ENCODE measurements at places on chromosomes 4 and X.

DNA sequence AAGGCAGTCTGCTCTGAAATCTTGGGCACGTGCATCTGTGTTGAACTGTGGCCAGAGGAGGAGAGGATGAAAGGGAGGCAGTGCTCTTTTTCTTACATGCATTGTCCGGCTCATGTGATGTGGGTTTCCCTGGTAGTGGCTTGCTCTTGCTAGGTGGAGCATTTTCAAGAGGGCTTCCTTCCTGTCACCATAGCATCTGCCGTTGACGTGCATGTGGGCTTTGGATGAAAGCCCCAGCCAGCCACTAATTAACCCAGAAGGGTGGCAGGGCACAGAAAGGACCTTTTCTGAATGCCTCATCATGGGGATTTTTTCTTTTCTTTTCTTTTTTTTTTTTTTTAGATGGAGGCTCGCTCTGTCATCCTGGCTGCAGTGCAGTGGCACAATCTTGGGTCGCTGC lies 121.3 kb downstream of the GPR143 start:
- no peak for DNase-seq

GRCh38 chr4:150116506-150116905 lies 38.3 kb downstream of the DCLK2 start:
- DNase-seq, result no peak

DNA sequence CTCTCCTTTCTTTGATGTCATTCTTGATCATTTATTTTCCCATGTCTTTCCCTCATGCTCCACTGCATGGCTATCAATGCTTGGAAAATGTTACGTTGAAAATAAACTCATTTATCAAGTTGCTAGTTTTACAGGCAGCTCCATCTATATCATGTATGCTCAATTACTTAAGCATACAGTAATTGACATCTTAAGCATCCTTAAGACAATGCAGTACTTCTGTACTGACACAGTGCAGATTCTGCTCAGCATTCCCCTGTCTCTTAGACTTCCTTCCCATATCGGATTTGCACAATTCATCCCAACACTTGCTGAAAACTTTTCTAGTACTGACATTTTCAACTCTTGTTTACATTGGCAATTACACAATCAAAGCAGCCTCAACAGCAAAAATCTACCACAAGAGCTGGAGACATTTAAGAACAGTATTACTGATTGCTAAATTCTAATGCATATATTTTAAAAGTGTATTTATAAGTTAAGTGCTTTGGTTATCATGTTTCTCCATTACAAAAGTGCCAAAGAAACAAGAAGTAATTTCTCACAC lies 165.6 kb downstream of the ATP10D start:
- no peak for DNase-seq

DNA sequence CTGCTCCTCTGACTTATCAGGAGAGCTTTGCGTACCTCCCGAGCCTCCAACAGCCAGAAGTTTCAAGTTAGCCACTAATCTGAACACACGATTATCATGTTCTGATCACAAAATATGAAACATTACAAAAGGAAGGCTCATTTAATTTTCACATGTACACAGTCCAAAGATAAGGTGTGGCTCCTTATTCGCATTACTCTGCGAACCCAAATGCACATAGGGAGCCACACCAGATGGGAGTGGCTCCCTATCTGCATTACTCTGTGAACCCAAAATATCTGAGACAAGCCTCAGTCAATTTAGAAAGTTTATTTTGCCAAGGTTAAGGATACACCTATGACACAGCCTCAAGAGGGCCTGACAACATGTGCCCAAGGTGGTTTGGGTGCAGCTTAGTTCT lies 28.4 kb downstream of the TLR8 start:
- no peak for DNase-seq

DNA sequence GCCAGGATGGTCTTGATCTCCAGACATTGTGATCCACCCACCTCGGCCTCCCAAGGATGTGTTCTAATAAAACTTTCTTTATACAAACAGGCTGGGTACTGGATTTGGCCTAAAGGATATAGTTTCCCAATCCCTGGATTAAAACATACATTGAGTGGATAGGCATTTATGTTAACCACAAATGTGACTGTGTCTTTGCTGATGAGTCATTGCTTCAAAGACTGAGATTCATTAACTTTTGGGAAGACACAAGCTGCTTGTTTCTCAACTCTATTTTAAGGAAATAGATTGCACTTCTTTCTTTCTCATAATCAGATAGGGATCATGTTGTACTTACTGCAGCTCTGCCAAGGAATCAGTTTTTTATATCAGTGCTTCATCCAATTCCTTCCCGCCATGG lies 131.3 kb upstream of the AGA start:
- DNase-seq, result no peak

DNA sequence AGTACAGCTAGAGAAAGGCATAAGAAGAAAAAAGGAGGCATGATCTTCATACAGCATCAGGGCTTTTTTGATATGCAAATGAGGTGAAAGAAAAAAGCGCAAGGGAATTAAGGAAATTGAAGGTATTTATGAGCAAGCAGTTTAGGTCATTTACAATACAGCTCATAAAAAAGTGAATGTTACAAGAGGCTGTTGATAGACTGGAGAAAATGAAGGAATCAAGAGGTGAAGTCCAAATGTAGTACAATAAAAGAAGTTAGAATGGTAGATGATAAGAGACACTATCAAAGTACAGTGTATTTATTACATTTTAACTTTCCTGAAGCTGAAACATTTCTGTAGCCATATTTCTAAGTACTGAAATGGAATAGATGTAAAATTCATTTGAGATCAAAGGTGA lies 1349.5 kb downstream of the ADGRL3 start:
- no peak for DNase-seq

DNA sequence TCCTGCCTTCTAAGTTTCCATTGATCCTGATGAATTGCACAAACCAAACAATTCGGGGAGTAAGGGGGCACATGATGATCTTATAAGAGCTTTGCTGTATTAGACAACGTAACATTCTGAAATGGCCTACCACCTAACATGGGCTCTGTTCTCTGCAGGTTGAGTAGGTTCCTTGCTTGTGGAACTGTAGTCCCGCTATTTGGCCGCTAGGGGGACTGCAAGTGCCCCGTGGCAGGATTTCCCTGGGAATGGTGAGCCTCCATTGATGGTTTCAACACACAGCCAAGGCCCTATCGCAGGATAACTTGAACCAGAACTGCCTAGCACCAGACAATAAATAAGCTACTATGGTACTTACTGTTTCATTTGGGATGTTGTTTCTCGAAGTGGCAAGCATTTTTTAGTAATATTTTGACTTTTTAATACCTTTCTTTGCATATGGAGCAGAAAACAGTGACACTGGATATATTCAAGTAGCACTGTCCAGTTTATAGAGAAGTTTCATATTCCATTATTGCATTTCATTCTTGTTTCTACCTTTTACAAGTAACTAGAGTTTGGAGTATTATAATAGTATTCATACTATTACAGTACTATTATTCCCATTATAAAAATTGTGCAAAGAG lies 11.9 kb downstream of the AR start:
- no peak for DNase-seq

DNA sequence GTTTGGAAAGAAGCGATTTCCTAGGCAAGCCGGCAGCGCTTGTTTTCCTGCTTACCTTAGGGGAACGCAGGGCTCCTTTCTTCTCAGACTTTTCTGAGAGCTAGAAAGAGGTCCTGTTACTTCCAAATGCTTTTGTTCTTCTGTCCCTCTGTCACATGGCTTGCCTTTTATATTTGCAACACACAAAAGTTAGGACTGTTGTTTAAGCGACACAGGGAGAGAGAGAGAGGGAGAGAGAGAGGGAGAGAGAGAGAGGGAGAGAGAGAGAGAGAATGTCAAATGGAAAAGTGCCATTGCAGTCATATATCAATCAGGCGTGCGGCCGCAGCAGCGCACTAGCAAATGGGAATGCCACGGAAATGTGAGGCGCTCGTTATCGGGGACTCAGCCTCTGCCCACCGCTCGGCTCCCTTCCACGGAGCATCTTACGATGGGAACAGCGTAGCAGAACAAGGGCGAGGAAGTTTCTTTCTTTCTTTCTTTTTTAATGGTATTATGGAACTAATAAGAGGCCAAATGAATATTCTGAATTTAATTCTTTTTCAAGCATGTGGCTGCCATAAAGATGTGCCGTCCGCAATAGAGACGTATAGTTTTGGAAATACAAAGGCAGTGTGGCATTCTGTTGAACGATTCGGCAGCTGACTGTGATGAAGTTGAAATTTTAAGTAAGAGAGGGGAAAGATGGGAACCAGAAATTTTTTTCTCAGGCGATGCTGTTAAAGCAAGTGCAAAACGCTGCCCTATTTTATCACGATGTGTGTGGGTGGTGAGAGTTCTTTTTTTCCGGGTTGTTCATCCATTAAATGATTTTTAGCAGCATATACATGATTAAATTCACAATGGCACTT lies at the start of gene NDP:
Gene NDP, minus strand, starts transcription at position 142 of the 851 bp plus-strand sequence. CDS start 14,745 bp downstream, outside the sequence.
- DNase-seq, result no peak

- no peak for DNase-seq
Measured at GRCh38 chr4:1531683-1532548, 125.7 kb upstream of the NKX1-1 start.

DNA sequence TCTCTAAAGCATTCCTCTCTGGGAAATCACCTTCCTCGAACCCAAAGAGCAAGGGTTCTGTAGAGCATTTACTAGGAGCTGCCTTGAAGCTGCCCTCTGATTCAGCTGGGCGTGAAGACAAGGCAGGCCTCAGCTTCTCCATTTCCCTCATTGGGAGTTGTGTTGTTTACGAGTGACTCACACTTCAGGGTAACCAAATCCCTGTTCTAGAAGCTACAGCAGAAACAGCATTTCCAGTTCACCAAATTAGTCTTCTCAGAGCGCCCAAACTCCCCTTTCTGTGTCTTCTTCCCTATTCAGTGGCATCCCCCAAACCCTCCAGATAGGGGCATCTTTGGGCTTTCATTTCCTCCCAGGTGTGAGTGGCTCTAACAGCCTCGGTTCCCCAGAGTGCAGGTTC lies 863 bp upstream of the XPNPEP2 start:
- DNase-seq, result no peak

DNA sequence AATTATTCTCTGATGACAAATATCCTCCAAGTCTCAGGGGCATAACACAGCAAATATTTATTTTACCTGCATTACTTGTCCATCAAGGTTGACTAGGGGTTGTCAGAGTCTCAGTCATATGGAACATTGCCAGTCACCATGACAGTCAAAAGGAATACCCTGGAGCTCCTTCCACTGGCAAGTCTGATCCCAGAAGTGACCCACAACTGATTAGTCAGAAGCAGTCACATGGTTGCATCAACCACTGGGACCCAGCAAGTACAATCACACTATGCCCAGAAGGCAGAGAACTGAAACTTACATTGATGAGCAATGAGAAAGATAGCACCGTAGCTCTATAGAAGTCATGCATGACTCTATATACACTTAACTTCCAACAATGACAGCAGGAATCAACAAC lies 41.9 kb upstream of the SOD3 start:
- DNase-seq, result no peak

GRCh38 chr4:95572304-95572991 lies 23.7 kb upstream of the UNC5C start:
- DNase-seq, result no peak

DNA sequence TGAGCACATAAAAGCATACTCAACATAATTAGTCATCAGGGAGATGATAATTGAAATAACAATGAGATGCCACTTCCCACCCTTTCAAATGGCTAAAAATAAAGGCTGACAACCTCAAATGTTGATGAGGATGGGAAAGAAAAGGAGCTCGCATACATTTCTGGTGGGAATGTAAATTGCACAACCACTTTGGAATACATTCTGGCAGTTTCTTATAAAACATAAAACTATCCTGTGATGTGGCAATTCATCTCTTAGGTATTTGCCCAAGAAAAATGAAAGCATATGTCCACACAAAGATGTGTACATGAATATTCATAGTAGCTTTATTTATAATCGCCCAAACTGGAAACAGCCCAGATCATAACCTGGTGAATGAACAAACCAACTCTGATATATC lies 687 bp upstream of the ZNF275 start:
- DNase-seq, result no peak

All from liver (tissue), 10 donors.